ENCODE measurements at places on chromosomes 2 and 18. TPM values are rescaled to one million over a fixed set of nuclear protein-coding genes. Genes with fewer than 3 reads are reported as not detected.
A peak's percentile ranks its signal among the peaks of the same experiment; 100 is the strongest.

DNA sequence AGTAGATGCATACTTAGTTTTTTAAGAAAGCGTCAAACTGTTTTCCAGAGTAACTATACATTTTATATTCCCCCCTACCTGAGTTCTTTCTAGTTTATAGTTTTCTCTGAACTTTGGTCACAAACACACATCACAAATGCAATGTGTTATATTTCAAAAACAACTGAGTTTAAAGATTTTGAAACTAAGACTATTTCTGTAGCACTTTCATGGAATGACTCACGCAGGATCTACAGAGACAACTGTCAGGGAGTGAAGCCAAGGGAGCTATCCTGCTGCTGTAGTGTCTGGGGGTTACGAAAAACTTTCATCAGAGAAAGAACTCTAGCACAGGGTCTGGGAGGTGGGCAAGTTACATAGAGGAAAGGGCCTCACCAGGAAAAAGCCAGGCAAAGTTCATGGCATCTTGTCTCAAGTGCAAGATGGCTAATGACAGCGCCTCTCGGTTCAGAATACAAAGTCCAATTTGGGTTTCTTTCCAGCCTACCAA is 66.8 kb downstream of the UXS1 start:
- no peak for DNase-seq

DNA sequence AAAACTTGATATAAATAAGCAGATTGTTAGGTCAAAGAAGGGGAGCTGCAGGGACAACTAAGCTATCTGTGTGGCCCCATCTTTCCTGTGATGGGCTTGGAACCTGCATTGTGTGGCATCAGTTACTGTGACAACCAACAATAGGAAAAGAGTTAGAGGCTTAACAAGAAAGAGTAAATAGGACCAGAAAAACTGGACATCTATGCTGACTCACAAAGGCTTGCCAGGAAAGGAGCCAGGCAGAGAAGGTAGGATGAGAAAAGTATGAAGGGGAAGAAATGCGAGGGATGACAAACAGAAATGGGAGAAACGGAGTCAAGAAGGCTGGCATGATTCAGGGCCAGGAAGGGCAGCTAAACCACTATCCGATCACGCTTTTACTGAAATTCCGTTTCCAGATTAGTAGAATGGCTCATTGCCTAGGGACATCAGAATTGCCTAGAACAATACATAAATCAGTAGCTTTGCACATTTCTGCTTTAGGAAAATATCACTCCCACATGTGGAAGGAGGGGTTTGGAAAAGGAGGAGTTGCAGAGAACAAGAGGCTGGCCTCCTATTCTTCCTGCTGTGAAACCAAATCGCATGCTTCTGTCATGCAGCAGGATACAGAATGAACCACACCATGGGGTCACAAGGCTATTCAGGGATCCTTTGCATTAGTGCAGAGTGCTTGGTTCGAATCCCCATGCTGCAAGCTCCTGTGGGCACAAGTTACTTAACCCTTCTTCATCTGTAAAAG is 7.3 kb downstream of the PLA2R1 start:
- no peak for DNase-seq

The MALT1 gene
- 26.9 TPM for total RNA-seq

The LHCGR gene
- total RNA-seq = under 0.01 TPM

DNA sequence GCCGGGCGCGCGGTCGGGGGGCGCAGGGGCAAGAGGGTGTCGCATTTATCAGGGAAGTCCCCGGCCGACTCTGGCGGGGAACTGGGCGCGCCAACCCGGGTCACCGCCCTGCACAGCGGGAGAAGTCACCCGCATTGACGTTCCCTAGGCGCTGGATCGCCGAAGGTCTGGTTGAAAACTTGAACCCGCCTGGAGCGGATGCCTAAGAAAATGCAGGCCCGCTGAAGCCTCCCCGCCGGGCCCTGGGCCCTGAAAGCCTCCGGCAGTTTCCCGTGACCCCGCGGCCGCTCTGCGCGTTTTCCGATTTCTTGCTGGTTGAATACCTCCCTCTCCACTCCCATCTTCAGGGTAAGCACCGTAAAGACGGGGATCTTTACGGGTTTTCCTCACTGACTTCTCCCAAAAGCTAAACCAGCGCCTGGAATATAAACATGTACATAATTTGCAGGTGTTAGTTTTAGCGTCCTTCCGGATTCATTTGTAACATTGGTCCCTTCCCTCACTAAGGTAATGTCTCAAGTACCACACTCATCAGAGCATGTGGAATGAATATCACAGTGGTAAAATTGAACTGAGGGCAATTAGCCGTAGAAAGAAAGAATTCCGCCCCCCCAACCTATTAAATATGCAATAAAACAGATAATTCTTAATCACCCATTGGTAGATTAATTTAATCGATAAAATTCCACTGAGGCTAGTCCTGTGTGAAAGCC is 675 bp upstream of the SPIRE1 start:
- DNase-seq = no peak

DNA sequence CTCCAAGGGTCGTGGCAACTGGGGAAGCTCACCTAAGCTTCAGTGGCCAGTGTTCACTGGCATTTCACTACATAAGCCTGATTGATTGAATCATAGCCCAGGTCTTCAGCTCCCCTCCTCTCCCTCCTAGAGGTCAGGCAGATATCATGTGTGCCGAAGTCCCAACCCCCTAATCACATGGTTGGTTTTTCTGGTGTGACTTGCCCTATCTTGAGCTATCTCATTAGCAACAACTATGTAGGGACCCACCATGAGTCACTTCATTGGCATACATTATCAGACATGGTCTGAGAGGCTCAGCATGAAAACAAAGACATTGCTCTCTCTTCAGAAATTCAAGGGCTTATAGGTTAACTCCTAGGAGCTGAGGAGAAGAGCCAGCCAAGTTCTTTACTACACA is 76.8 kb downstream of the LYPD1 start:
- DNase-seq = no peak

DNA sequence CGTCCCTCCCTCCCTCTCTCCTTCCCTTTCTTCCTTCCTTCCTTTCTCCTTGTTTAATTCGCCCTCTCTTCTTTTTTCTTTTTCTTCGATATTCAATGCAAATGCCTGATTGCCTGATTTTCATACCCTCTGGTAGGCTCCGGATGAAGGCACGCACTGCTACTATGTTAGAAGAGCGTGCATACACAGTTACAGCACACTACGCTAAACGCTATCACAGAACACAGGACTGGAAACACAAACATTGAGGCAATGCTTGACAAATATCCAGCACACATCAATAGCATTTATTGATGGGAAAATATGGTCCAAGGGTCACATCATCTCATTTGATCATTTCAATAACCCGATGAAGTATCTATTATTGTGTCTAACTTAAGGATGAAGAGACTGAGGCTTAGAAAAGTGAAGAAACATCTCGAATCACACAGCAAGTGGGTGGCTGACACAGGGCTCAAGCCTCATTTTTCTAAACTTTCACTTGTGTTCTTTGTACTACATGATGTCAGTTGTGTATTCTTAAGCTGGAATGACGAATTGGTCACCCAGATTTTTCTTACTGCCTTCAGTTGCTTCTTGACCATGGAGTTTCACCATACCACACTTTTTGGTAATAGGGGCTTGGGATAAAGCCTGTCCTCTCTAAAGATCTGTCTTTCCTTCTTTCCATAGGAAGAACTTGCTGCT is 101.8 kb downstream of the TRIB2 start:
- DNase-seq = no peak

DNA sequence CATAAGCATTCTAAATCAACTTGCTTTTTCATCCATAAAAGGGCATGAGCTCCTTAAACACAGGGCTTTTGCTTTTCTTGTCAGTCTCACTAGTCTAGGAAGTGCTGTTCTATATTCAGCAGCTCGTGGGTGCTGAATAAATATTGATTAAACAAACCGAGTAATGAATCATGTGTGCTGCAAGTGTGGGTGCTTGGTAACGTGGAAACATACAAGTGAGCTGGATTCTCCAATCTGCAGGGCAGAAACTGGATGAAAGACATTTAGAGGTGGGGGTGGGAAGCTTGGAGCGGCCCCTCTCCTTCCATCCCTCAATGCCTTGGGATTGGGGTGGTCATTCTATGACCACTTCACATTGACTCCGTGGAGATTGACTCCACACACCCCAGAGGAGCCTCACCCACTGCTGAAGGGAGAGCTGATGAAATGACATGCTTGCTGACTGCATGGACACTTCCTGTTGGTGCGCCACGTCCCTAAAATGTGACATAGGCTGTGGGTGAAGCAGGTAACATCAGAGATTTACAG is 114.6 kb downstream of the DOCK10 start:
- DNase-seq = no peak

The MATN3 gene
- 1.6 TPM for total RNA-seq

The PDCD1 gene
- 0.41 TPM for total RNA-seq

The IL18R1 gene
- total RNA-seq = 0.41 TPM

- DNase-seq = no peak
Measured at GRCh38 chr2:8882094-8882493, 44.7 kb upstream of the KIDINS220 start.

DNA sequence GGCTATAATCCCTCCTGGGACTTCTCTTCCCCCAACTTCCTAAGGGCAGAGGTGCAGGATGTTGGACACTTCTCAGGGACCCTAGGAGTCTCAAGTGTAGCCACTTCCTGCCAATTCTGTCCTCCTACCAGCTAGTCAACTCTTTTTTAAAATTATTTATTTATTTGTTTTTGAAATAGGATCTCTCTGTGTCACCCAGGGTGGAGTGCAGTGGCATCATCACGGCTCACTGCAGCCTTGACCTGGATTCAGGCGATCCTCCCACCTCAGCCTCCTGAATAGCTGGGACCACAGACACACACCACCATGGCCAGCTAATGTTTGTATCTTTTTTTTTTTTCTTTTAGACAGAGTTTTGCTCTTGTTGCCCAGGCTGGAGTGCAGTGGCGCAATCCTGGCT is 11.5 kb downstream of the SFTPB start:
- DNase-seq = no peak

The BMP10 gene
- not detected for total RNA-seq

DNA sequence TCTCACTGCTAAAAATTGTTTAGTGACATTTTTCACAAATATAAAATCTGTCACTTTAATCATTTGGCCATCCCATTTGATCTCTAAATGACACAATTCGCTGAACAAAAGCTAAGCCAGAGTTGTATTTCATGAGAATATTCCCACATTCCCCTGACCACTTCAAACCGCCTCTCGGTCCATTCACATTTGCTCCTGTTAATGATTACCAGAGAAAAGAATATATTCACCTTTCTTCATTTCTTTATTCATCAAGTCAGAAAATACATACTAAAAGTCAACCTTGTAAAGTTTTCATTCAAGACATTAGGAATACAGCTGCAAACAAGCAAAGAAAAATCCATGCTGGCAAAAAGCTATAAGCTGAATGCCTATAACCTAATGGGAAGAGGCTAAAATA is 225.5 kb downstream of the DOK6 start:
- DNase-seq = no peak

DNA sequence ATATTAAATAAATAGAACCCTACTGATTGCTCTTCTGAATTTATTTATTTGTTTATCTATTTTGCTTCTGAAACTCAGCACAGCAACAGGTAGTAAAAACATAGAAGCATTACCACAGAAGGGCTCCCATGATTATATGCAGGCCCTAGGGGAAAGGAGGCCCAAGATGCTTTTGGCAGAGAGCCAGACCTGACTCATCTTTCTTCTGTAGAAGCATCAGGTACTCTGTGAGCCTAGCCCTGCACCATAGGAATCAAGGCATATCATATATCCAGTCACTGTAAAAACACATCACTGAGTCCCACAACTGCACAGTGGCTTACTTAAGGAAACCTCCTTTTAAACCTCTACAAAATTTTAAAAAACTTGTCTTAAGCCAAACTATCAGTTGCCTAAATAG is 1.8 kb downstream of the SCN9A start:
- peak; percentile 7 for DNase-seq

DNA sequence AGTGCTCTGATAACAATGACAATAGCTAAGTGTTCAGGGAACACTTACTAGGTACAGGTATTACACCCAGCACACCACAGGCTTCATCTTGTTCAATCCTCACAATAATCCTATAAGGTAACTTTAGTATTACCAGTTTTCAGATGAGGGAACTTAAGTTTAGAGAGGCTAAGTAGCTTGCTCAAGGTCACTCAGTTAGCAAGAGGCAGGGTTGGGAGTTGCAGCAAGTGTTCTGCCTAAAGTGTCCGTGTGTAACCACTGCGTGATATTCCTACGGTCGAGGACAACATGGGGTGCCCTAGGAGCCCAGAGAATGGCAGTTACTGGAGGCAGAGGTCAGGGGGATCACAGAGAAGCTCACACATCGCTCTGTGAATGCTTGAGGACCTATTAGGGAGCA is 30.2 kb upstream of the EGR4 start:
- DNase-seq = no peak

DNA sequence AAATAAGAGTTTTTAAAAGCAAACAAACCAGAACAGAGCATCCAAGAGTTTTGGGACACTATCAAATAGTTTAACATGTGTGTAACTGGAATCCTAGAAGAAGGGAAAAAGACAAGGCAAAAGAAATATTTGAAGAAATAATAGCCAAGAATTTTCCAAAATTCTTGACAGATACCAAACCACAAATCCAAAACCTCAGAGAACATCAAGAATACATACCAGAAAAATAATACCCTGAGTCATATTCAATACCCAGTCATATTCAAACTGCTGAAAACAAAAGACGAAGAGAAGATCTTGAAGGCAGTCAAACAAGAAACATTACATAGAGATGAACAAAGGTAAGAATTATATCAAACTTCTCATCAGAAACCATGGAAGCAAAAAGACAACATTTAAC is 22.9 kb downstream of the INO80C start:
- no peak for DNase-seq

DNA sequence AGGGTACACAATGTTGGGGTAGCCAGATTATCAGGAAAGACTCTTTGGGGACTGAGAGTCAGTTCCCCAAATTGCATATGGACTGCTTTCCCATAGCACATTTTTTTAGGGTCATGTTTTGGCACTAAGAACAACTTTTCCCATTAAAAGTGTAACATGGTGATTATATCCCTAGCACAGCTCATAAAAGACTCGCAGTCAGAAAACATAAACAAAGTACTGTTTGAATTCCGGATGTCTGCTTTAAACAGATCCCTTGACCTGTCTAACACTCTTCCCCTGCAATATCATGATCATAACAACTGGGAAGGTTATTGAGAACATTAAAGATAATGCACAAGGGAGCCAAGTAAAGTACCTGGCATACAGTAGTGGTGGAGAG is 262.2 kb downstream of the ASXL3 start:
- no peak for DNase-seq

DNA sequence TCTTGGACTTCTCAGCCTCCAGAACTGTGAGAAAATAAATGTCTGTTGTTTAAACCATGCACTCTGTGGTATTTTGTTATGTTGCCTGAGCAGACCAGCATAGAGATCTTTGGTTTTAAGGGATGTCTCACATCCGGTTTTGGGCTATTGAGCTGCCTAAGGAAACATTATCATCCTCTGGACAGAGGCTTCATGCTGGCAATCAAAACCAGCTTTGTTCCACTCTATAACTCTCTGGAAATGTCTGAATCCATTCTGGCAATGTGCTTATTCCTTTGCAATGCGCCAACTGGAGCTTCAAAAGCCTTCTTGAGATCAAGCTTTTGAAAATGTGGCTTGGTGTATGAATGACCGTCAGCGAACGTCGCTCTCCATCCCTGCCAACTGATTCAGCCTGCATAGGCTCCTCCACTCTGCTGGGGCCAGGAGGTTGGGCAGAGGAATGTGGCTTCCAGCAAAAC is 183.6 kb upstream of the MGAT5 start:
- no peak for DNase-seq

GRCh38 chr2:46389417-46389916 is 89.9 kb upstream of the TMEM247 start:
- no peak for DNase-seq

The CHRNG gene
- not detected for total RNA-seq
